CD4-positive, alpha-beta T cell treated with Interleukin-4 for 4 hours (primary cell): ENCODE measurements at places on chromosomes 2 and 18.
A peak's percentile ranks its signal among the peaks of the same experiment; 100 is the strongest.

DNA sequence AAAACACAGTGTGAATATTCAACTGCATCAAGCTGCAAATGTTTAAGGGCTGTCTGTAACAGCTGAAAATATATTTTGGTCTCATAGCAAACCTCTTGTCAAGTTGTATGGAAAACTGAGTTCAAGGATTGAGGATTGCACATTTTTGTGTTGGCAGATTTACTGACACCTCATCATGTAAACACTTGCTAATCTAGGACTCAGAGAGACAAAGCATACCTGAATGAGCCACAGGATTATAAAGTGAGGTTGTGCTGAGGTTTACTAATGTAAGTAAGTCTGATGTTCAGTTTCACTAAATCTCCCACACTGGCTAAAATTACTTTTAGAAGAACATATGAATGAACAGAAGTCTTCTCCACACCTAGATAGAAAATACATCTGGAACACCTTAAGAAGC is 1993.1 kb upstream of the CELF4 start:
- no peak for DNase-seq

DNA sequence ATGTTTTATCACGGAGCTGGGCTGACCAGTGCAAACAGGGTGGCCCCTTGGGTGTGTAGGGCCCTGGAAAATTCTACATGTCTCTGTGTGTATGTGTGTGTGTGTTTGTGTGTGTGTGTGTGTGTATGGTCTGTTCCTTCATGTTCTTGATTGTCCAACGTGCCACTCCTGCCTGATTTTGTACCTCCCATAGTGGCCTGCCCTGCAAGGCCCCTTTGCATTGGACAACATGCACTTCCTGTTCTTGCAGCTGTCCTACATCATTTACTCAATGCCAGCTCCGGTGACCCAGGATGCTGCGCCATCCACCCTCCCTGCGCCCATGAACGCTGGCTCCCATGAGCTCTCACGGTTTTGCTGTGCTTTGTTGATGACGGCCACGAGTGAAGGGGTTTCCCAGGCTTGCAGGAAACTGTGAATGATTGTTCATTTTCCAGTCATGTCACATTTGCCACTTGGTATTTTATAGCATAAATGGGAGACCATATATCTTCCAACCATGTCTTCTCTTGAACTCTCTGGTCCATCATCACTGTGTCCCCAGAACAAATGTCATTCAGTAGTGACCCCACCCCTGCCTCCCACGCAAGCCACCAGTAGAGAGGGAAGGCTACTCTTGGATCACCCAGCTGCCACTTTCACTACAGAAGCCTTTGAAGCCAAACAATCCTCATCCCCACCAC is 69.7 kb upstream of the NCK2 start:
- no peak for DNase-seq

- no peak for DNase-seq
Observed at GRCh38 chr18:27062802-27063201, 122.3 kb downstream of the CHST9 start.

DNA sequence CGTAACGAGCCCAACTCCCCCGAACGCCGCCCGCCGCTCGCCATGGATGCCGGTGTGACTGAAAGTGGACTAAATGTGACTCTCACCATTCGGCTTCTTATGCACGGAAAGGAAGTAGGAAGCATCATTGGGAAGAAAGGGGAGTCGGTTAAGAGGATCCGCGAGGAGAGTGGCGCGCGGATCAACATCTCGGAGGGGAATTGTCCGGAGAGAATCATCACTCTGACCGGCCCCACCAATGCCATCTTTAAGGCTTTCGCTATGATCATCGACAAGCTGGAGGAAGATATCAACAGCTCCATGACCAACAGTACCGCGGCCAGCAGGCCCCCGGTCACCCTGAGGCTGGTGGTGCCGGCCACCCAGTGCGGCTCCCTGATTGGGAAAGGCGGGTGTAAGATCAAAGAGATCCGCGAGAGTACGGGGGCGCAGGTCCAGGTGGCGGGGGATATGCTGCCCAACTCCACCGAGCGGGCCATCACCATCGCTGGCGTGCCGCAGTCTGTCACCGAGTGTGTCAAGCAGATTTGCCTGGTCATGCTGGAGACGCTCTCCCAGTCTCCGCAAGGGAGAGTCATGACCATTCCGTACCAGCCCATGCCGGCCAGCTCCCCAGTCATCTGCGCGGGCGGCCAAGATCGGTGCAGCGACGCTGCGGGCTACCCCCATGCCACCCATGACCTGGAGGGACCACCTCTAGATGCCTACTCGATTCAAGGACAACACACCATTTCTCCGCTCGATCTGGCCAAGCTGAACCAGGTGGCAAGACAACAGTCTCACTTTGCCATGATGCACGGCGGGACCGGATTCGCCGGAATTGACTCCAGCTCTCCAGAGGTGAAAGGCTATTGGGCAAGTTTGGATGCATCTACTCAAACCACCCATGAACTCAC is 673 bp downstream of the PCBP1 start:
- peak; percentile 60 for DNase-seq

- no peak for DNase-seq
Observed at GRCh38 chr2:129254718-129255117, 724.7 kb upstream of the RAB6C start.

DNA sequence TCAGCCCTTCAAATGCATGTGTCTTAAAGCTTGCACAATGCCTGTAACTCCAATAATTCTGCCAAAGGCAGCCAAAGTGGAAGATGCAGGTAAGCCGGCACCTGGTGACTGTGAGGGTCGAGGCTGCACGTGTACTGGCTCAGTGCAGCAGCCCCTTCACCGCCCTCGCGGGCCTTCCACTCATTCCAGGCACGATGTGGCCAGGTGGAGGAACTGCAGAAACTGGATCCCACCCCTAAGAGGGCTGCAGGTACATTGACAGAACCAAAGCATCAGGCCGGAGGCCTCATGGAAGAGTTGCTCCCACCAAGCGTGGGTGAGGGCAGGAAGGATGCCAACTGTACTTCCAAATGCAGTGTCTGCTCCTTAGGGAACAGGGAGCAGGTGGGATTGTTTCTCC is 253.4 kb downstream of the HDAC4 start:
- no peak for DNase-seq

- no peak for DNase-seq
Observed at GRCh38 chr18:39675368-39675767, 2109.8 kb upstream of the CELF4 start.

DNA sequence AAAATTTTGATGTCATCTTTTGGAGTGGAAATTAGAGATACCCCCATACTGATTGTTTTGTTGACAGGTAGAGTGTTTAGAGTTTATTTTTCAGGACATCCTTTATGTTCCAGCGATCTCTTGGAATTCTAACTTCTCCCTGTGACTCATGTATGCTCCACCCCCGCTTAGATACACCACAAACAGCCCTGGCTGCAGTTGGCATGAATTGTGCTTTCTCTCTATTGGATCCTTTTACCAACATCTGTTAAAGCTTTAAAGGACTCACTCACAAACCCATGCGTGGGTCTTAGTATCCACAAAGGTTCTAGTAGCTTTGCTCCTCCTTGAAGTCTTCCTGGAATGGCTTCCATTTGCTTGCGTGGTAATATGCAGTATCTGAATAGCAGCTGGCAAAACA is 409.5 kb upstream of the POU3F3 start:
- no peak for DNase-seq

- DNase-seq: no peak
Observed at GRCh38 chr18:58221060-58221725, 177.2 kb downstream of the NEDD4L start.

- DNase-seq: no peak
Observed at GRCh38 chr2:203730076-203730729, 23.8 kb downstream of the CD28 start.
